AG09309 (cell line): ENCODE measurements at places on chromosomes 6 and 20.

GRCh38 chr20:5863040-5863833 lies 87.1 kb downstream of the TRMT6 start:
- peak; percentile 54 for DNase-seq

DNA sequence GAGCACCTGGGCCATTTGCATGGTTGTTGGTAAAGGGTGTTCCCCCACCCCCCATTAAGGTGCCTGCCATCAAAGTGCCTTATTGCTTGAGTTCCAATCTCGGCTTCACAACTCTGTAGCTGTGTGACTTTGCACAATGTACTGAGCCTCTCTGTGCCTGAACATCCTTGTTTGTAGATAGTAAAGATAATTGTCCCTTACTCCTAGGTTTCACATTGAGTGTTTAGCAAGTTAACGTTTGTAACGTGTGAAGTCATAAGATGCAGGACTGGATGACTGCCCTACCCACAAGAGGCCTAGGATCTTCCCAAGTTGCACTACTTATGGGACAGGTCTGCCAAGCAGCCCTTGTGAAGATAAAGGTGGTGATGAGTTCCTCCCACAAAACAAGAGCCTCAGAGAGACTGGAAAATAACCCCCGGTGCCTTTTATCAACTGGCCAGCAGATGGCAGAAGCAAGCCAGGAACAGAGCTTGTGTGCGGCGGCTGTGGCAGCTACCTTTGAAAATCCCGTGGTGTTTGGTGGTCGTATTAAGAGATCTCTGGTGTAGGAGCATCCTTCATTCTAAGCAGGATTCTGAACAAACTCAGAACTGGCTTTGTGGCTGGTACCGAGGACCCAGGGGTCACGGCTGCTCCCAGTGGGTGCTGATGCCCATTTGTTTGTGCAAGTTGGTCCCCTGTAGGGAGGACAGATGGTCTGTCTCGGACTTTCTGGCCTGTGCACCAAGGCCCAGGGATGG lies 99.1 kb downstream of the CDH26 start:
- DNase-seq = no peak

GRCh38 chr6:138386897-138387296 lies 9.2 kb downstream of the SMIM28 start:
- DNase-seq = no peak

GRCh38 chr20:1952737-1953530 lies 40.9 kb downstream of the PDYN start:
- no peak for DNase-seq

- DNase-seq = no peak
Observed at GRCh38 chr20:37383229-37383989, 37.5 kb downstream of the SRC start.

GRCh38 chr6:78397499-78397898 lies 469.9 kb upstream of the IRAK1BP1 start:
- no peak for DNase-seq

- DNase-seq = no peak
Observed at GRCh38 chr6:142853244-142854180, 91.5 kb downstream of the HIVEP2 start.

DNA sequence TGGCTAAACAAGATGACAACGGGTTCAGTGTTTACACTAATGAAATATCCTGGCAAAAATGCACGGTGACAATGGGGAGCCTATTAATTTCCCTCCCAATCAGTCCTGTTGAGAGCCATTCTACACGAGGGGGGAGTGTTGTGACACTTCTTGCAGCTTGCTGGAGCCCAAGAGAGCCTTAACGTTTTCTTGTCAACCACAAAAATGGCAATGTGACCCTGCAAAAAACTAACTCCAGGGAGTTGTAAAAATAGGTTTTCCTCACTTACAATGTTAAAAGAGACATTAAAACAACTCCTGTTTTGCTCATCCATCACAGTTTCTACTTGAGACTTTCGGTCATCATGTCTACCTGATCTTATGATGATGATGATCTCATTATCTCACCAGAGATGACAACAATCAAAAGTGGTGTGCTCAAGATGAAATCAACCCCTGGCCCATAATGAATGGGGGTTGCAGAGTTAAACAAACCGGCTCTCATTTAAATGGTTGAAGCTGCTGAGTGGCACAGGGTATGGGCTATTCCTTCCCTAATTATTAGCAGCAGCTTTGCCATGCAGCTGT lies 57.9 kb downstream of the GJA10 start:
- DNase-seq = no peak
